Upper lobe of left lung (tissue), 6 donors: ENCODE measurements at places on chromosomes 1 and 21. TPM values are rescaled to one million over a fixed set of nuclear protein-coding genes. Genes with fewer than 3 reads are reported as not detected.
A peak's percentile ranks its signal among the peaks of the same experiment; 100 is the strongest.

- no peaks in the 10 kb centered on the region for H3K4me1 ChIP-seq
- no peak overlapping the region for H3K27ac ChIP-seq
- no peak for DNase-seq
- H3K4me3 ChIP-seq, result no peak overlapping the region
- H3K27me3 ChIP-seq, result no peaks in the 10 kb centered on the region
These were observed 52.0 kb downstream of the FOXJ3 start for GRCh38 chr1:42282867-42283583.

DNA sequence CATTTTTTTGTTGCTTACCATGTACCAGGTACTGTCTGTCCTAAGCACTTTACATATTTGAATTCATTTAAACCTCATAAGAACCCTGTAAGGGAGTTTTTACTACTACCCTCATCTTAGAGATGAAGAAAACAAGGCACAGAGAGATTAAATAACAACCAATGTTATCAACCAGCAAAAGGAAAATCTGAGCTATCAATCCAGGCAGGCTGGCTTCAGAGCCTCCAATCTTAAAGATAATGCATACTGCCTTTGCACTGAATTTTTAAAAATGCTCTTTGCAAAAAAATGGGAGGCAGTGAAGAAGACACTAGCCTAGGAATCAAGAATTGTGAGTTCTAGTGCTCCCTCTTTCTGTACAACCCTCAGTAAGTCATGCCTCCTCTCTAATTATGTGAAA, 18.7 kb downstream of the NDC1 start:
- H3K36me3 ChIP-seq, result peaks cover 2% of the 10 kb centered on the region
- H3K27me3 ChIP-seq, result no peaks in the 10 kb centered on the region
- H3K4me1 ChIP-seq, result no peaks in the 10 kb centered on the region
- H3K27ac ChIP-seq, result no peak overlapping the region
- DNase-seq, result no peak

DNA sequence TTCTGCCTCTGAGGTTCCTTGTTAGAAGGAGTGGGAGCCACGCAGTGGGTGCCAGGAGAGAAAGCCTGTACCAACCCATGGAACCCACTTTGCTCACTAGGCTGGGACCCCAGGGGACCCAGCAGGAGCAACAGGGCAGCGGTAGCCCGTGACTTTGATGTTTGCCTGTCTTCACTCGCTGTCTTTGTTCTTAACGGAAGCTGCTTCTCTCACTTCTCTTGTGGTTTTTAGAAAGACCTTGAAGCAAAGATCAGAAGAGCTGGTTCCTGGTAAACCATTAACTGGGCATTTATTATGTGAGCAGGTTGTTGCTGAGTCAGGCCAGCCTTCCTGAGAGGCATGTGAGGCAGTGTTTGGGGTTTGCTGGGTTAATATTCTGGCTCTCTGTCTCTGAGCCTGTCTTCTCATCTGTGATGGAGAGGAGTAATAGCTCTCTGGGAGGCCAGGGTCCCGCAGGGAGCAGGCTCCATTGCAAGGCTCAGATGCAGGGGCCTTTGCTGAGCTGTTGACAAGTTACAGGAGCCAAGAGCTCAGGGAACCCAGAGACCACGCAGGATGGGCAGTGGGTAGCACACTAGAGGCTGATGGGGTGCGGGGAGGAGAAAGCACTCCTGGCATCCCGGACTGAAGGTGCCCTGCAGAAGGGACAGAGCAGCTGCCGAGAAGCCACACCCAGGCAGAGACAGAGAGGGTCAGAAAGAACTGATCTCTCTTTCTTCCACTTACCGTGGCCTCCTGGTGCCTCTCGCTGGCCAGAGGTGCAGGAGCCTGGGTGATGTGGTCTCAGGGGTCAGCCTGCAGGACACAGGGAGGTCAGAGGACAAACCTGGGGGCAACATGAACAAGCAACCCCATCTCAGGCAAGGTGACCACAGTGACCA, 367.5 kb upstream of the C1orf174 start:
- no peaks in the 10 kb centered on the region for H3K27me3 ChIP-seq
- H3K27ac ChIP-seq, result no peak overlapping the region
- no peak for DNase-seq
- H3K4me1 ChIP-seq, result no peaks in the 10 kb centered on the region

DNA sequence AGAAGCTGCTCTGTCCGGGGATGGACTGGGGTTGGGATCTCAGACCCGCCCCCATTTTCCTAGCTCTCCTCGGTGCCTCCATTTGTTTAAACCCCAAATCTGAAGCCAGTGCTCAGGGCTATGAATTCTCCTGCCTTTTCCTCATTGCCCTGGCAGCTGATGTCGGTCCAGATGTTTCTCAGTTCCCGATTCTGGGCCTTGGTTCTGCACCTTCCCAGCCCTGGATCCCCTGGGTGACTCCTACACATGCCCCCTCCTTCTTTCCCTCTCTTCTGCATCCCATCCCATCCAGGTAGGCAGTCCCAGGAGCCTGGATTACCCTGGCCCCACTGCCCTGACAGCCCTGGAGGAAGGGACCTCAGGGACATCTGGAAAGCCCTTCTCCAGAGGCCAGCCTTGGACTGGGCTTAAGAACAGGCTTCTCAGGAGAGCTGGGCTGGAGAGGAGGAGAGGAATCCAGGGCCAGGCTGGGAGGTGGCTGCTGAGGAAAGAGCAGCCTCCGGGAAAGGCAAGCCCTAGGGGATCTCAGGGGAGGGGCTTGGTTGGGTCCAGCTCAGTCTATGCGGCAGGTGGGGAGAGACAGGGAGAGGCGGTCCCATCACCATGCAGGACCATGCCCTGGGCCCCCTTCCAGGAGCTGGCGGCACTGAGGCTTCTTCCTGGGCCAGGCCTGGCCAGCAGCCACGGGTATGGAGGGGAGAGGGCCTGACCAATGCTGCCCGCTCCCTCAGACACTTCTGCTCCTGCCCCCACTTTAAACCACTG, 6.8 kb upstream of the EPS8L3 start:
- no peaks in the 10 kb centered on the region for H3K27me3 ChIP-seq
- no peak overlapping the region for H3K27ac ChIP-seq
- no peak overlapping the region for H3K4me3 ChIP-seq

DNA sequence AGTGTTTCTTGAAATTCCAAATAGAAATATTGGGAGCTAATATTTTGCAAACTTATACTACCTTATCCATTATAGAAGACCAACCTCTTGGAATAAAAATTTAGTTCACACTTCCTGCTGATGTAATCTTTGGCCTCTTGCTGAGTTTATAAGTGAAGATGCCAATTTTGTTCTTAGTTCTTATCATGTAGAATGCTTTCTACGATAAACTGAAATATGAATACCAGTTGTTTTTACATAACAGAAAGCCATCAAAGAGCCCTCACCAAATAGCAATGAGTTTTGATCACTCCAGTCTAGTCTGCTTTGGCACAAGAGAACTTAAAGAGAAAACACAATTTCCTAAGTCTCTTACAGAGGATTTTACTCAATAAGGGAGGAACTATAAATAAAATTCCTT, 89.5 kb downstream of the DENND1B start:
- DNase-seq, result no peak
- H3K36me3 ChIP-seq, result no peaks in the 10 kb centered on the region
- H3K27me3 ChIP-seq, result no peaks in the 10 kb centered on the region
- no peaks in the 10 kb centered on the region for H3K4me1 ChIP-seq
- no peak overlapping the region for H3K4me3 ChIP-seq

DNA sequence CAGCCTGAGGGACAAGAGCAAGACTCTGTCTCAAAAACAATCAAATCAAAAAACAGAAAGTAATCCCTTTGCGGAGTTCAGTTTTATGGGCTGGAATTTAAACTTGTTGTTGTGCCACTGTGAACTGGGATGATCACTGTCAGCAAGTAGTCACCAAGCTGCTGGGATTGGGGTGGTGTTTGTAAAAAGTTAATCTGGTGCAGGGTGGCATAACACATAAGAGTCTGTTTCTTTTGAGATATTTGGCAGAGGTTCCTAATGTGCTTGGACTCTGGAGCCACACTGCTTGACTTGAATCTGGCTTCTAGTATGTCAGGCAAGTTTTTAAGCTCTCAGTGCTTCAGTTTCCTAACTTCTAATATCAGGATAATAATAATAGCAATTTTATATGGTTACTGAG, 6.6 kb downstream of the CLIC4 start:
- no peaks in the 10 kb centered on the region for H3K36me3 ChIP-seq
- DNase-seq, result no peak
- peaks cover 47% of the 10 kb centered on the region for H3K4me1 ChIP-seq
- no peak overlapping the region for H3K4me3 ChIP-seq
- H3K27ac ChIP-seq, result peak overlapping the region; percentile 23
- H3K27me3 ChIP-seq, result no peaks in the 10 kb centered on the region

GOLT1A gene
- not detected for total RNA-seq

KCNJ15 gene
- 50.0 TPM for total RNA-seq

CD5L gene
- 4.4 TPM for total RNA-seq
